ENCODE measurements at places on chromosomes 12 and 14.

- no peak for DNase-seq
Observed at GRCh38 chr12:68612202-68612601, 1.5 kb downstream of the RAP1B start.

GRCh38 chr14:78445275-78445674 is 275.1 kb downstream of the NRXN3 start:
- DNase-seq: no peak

DNA sequence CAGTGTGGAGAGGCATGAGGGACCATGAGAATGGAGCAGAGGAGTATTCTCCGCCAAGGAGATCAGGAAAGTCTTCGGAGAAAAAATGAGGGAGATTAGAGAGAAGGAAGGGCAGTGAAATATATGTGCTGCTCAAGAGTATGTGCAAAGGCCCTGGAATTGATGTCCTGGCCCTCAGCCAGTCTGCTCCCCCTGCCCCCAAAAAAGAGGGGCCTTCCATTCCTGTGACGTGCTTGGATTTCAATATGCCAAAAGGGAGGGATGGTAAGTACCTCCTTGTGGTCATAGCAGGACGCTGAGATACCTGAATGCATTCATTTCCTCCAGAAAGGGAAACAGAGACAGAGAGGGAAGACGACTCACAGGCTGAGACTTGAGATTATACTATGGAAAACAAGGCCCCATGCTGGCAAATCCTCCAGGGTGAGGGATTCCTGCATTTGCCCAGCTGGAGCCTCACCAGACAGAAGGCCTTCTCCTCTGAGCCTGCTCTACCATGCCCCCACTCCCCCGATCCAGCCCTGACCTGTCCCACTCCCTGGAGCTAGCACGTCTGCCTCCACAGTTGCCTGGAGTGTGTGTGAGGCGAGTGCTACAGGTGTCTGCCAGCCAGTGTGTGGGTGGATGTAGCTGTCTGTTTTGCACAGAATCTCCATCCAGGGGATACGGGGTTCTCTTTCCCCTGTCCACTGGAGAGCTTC is 3.9 kb upstream of the RARG start:
- no peak for DNase-seq

DNA sequence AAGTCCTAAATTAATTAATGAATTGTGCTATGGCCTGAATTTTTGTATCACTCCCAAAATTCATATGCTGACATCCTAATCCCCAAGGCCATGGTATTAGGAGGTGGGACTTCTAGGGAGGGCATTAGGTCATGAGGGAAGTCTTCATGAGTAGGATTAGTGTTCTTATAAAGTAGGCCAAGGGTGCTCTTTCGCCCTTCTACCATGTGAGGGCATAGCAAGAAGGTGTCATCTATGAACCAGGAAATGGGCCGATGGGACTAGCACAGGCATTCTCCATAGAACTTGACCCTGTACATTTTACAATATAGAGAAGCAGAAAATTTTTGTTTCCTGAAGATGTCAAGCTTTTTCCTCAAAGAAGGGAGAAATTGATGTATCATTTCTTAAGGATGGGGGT is 12.5 kb downstream of the SYT10 start:
- DNase-seq: no peak

DNA sequence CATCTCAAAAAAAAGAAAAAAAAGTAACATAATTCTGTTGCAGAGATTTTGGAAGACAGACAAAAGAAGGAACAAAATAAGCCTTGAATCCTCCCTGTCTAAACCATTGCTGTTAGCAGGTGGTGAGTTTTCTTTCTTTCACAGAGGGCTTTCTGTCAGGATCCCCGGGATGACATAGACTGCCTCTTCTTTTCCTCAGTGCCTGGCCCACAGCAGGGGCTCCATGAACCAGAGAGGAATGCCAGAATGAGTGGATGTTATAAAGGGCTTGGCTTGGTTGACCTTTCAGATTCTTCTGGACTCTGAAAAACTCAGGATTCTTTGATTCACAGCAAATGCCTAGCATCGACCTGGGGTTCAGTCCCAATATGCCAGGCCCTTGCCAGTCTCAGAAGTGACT is 45.8 kb upstream of the CORO1C start:
- DNase-seq: no peak

DNA sequence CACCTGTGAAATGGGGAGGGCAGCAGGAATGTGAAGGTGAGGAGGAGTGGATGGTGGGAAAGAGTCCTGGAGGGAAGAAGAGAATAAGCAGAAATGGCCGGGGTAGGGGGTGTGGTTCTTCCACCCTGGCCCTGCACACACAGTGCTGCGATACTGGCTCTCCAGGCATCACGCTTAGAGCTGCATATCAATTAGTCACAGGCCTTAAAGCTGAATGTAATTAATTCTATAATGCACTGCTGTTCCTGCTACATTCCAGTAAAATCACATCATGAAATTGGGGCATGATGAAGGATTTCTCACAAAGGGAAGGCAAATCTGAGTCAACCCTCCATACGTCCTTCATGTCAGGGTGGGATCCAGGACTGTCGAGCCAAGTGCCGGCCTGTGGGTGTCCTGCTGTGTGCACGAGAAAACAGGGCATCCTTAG is 566.1 kb downstream of the BCL11B start:
- DNase-seq: no peak

GRCh38 chr14:85334316-85334715 is 195.6 kb upstream of the FLRT2 start:
- no peak for DNase-seq

GRCh38 chr14:99158646-99159165 is 113.3 kb downstream of the BCL11B start:
- DNase-seq: no peak

DNA sequence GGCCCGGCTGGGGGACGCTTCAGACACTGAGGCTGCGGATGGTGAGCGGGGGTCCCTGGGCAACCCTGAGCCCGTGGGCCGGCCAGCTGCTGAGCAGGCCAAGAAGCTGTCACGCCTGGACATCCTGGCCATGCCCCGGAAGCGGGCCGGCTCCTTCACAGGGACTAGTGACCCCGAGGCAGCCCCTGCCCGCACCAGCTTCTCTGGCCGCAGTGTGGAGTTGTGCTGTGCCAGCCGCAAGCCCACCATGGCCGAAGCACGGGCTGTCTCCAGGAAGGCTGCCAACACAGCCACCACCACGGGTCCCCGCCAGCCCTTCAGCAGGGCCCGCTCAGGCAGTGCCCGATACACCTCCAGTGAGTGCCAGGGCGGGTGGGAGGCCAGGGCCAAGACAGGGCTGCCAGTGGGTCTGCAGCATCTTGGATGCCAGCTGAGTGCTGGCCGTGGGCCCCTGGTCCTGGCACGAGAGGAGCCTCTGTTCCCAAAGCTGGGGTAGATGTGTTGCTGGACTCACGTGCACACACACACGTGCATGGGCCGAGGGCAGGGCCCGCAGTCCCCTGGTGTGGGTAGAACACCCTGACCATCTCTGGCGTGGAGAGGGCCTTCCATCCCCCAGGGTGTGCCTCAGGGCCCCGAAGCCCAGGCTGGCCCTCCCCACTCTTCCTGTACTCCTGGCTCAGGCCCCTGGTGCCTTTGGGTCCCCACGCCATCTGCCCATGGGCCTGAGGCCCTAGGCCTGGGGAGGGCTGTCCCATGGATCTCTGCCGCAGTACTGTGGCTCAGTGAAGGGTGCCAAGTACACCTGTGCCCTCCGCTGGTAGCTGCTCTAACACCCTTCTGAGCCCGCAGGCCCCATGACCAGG is 22.8 kb downstream of the CEP170B start:
- DNase-seq: no peak

GRCh38 chr14:42633504-42634095 is 1026.9 kb downstream of the LRFN5 start:
- DNase-seq: no peak

- no peak for DNase-seq
Observed at GRCh38 chr14:63435838-63436237, 107.3 kb downstream of the PPP2R5E start.

DNA sequence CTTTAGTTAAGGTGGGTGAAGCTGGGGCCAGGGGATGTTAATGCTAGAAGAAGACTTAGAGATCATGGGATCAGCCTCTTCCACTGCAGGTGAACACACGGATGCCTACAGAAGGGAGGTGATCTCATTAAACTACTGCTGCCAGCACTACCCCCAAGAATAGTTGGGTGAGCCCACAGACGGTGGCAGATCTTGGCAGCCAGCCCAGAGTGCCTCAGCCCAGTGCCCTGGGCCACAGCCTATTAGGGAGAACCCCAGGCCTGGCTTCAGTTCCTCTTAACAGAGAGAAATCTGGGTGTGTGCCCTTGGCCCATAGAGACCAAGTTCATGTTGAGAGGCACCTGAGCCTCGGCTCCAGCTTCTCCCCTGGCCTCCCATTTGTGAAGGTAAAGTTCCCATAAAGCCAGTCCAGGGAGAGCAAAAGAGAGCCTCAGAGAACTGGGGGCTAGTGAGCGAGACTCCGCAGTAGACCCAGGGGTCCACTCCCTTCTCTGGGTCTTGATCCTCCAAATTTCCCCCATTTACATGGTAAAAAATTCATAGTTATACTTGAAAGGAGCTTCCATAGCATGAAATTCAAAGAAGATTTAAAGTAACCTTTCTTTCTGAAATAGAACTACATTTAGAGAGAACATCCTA is 125.0 kb upstream of the CCND2 start:
- no peak for DNase-seq

DNA sequence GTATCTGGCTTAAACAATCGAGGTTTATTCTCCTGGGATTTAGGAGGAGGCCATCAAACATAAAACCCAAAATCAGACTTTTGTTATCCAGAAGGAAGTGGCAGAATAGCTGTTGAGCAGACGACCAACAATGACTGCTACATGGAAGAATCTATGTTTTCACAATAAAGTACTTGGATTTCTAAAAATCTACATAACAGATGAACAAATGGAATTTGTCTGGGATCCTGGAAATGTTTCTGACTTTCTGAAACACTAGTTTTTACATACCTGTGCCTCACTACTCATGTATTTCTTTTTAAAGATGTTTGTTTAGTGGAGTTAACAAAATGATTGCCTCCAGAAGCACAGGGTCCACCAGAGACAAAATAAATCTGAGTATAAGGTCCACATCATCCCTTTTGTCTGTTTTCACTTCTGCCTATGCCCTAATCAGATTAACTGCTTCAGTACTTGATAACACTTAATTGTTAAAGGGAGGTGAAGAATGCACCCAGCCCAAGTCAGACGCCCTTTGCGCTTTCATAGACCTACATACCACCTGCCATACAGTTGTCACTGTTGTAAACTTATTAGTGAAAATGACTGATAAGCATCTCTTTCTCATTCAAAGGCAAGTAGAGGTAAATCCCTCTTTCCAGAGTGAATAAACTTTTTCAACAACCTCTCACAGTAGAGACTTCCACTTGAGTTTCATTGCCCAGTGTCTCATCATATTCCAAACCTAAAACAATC is 164.6 kb downstream of the EGLN3 start:
- no peak for DNase-seq

GRCh38 chr14:98350213-98350612 is 921.8 kb downstream of the BCL11B start:
- DNase-seq: no peak

GRCh38 chr14:103382376-103382775 is 2.8 kb upstream of the MARK3 start:
- no peak for DNase-seq

DNA sequence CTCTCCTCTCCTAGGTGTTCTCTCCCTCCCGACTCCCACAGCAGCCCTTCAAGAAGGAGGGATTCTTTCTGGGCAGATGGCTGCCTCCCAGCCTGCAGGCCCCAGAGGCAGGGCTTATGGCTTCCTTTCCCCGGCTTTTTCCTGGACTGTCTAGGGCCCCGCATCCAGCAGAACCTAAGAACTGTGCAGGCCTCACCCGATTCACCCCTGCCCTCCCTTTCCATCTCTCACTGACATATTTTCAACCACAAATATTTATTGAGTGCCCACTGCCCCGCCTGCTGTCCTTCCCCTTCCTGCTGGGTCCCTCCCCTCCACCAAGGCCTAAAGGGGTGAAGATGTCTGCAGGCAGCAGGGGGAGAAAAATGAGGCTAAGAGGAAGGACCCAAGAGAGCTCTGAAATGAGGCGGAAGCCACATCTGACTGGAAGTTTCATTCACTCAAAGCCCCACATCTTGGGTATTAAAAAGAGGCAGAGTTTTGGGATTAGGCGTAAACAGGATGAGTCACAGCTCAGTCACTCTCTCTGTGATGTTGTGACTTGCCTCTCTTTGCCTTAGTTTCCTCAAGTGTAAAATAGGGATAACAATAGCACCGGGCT is 2.9 kb downstream of the SCNN1A start:
- DNase-seq: no peak

- DNase-seq: no peak
Observed at GRCh38 chr12:89225808-89226411, 126.4 kb downstream of the DUSP6 start.

DNA sequence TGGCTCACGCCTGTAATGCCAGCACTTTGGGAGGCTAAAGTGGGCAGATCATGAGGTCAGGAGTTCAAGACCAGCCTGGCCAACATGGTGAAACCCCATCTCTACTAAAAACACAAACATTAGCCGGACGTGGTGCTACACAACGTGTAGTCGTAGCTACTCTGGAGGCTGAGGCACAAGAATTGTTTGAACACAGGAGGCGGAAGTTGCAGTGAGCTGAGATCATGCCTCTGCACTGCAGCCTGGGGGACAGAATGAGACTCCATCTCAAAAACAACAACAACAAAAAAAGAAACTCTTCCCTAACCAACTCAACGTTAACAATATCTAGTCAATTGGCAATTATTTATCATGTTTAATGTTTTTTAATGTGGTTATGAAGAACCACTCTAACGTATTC is 89.3 kb downstream of the EPS8 start:
- DNase-seq: no peak

GRCh38 chr12:98758331-98758730 is 113.2 kb downstream of the APAF1 start:
- no peak for DNase-seq

DNA sequence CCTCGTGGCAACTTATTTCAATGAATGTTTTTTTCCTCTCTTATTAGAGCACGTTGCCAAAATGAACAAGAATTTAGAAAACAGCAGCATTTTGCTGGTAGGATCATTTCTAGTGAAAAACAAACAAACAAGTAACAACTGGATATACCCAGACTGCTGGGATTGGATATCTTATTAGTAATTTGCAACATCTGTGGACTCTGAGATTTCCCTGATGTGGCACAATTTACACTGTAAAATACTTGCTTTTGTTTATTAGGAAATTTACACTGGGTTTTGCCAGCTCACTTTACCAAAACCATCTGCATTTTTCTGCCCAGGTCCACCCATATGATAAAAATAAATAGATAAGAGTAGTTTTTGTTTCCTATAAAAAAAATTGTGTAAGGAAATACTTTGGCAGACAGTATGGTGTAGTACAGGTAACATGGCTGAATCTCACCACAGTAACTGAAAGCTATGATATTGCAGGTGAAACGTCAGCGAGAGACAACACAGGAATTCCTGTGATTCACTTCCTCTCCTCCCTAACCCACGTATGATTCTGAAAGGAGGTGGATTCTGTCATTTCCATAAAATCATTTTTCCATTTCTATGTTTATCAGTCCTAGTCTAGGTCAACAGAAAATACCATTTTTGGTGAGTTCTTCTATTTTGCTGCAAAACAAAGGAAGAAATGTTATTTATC is 176.2 kb upstream of the NOVA1 start:
- no peak for DNase-seq

GRCh38 chr12:9869307-9870161 is at the start of gene CLEC2B:
CLEC2B (minus strand) TSS chr12:9869354.
- no peak for DNase-seq

- DNase-seq: no peak
Observed at GRCh38 chr12:26156201-26156871, 31.5 kb upstream of the BHLHE41 start.
